Motor neuron (in vitro differentiated cells): ENCODE measurements at places on chromosomes 3 and 15. TPM values are rescaled to one million over a fixed set of nuclear protein-coding genes. Genes with fewer than 3 reads are reported as not detected.

Gene BFSP2
- 0.88 TPM in 1 of 2 replicates, not detected in the other for total RNA-seq

Gene GP9
- total RNA-seq: not detected in 2 replicates

Gene GHRL
- 0.78 and 0.82 TPM in 2 replicates for total RNA-seq

Gene GOLGA8M
- not detected in 2 replicates for total RNA-seq

Gene MAGI1
- total RNA-seq: 33.5 and 38.9 TPM in 2 replicates

Gene EPHA3
- 0.36 and 0.39 TPM in 2 replicates for total RNA-seq

Gene SLC9C1
- 0.05 TPM in 1 of 2 replicates, not detected in the other for total RNA-seq

Gene ARPC4
- 75.0 and 83.6 TPM in 2 replicates for total RNA-seq

Gene ARL6IP5
- 146 and 156 TPM in 2 replicates for total RNA-seq

Gene MGLL
- total RNA-seq: 12.8 and 52.7 TPM in 2 replicates

Gene CHRNA3
- 0.20 and 2.0 TPM in 2 replicates for total RNA-seq

Gene POC1A
- 1.1 and 1.2 TPM in 2 replicates for total RNA-seq

Gene KLHL25
- 9.4 and 9.5 TPM in 2 replicates for total RNA-seq

Gene POTEB3
- 0.21 TPM in 1 of 2 replicates, not detected in the other for total RNA-seq

Gene DGKG
- total RNA-seq: 0.05 and 0.38 TPM in 2 replicates

Gene CSPG5
- total RNA-seq: 0.99 and 3.2 TPM in 2 replicates

Gene C2CD4B
- total RNA-seq: not detected in 2 replicates

Gene CAPN7
- total RNA-seq: 37.9 TPM in 2 replicates

Gene ACOX2
- total RNA-seq: 0.68 and 1.2 TPM in 2 replicates

Gene NECTIN3
- 46.1 and 49.8 TPM in 2 replicates for total RNA-seq

Gene SCN11A
- 0.29 and 0.59 TPM in 2 replicates for total RNA-seq

Gene GABRR3
- 0.24 and 0.33 TPM in 2 replicates for total RNA-seq

Gene VIPR1
- total RNA-seq: 0.15 and 0.21 TPM in 2 replicates

Gene SLC2A2
- not detected in 2 replicates for total RNA-seq

Gene TERC
- total RNA-seq: 62.2 and 85.6 TPM in 2 replicates

Gene PIERCE2
- 5.4 and 9.1 TPM in 2 replicates for total RNA-seq

Gene GOLGA8S
- total RNA-seq: 0.07 TPM in 1 of 2 replicates, not detected in the other

Gene CA12
- total RNA-seq: 1.4 and 1.8 TPM in 2 replicates

Gene CACNA2D3
- 10.4 and 10.6 TPM in 2 replicates for total RNA-seq

Gene TM4SF4
- total RNA-seq: 0.53 and 0.63 TPM in 2 replicates

Gene PRR20G
- 0.62 and 0.83 TPM in 2 replicates for total RNA-seq

Gene CLRN1
- not detected in 2 replicates for total RNA-seq

Gene CLDN1
- 1.1 and 1.3 TPM in 2 replicates for total RNA-seq
